ENCODE measurements at places on chromosomes 4 and X. TPM values are rescaled to one million over a fixed set of nuclear protein-coding genes. Genes with fewer than 3 reads are reported as not detected.

KLF8 gene
- 0.59 TPM for total RNA-seq

DHRSX gene
- total RNA-seq: 20.5 TPM

GLRA2 gene
- total RNA-seq: not detected

ADH1A gene
- total RNA-seq: not detected

P2RY4 gene
- 0.15 TPM for total RNA-seq

ANOS1 gene
- 0.45 TPM for total RNA-seq

SMAD1 gene
- total RNA-seq: 14.8 TPM

PTPN13 gene
- total RNA-seq: 15.5 TPM

VCX2 gene
- total RNA-seq: not detected

All from bronchus fibroblast of lung (primary cell).